ENCODE measurements at places on chromosomes 13 and 19.

DNA sequence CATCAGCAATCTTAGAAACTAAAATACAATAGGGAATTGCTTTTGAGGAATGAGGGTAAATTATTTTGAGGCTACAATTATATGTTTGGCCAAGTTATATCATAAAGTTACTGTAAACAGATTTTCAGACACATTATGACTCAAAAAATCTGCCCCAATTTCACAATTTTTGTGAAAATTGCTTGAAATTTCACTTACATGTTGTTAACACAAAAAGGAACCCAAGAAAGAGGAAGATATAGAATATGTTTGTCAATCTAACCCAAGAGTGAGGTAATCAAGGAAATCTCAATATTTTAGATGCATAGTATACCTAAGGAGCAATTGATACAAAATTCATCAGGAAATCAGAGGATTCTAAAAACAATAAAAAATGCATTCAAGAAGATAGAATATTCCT lies 73.9 kb upstream of the FNDC3A start:
- DNase-seq = no peak

- DNase-seq = no peak
Measured at GRCh38 chr13:111187960-111188541, 72.9 kb downstream of the ARHGEF7 start.

DNA sequence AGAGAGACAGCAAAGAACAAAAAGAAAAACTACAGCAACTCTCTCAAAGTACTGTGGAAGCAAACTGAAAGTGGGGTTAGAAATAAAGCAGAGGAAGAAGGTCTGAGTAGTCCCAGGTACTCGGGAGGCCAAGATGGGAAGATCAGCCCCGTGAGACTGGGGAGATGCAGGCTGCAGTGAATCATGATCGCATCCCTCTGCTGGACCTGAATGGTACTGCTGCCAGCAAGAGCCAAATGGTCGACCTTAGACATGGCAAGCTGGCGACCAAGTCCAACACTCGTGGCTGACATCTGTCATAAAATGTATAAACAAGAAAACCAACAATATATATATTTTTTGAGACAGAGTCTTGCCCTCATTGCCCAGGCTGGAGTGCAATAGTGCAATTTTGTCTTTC lies 33.7 kb upstream of the ZNF724 start:
- peak; percentile 2 for DNase-seq

- DNase-seq = peak; percentile 24
Measured at GRCh38 chr13:66348745-66349690, 881.1 kb downstream of the PCDH9 start.

- DNase-seq = no peak
Measured at GRCh38 chr13:64917566-64917965, 2312.6 kb downstream of the PCDH9 start.

- no peak for DNase-seq
Measured at GRCh38 chr13:72165276-72165675, 298.3 kb upstream of the DACH1 start.

DNA sequence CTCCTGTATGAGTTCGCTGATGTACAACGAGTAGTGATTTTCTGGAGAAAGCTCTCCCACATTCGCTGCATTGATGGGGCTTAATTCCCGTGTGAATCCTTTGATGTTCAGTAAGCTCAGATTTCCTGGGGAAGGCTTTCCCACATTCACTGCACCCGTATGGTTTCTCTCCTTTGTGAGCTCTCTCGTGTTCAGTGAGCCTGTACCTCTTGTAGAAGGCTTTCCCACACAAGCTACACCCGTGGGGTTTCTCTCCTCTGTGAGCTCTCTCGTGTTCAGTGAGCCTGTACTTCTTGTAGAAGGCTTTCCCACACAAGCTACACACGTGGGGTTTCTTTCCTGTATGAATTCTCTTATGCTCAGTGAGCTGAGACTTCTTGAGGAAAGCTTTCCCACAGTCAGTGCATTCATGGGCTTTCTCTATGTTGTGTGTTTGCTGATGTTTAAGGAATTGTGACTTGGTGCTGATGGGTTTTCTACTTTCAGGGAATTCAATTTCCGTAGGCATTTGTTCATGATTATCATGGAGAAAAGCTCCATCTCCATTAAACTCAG lies 3.5 kb upstream of the ZNF577 start:
- DNase-seq = no peak

- DNase-seq = no peak
Measured at GRCh38 chr19:52991484-52991883, 22.2 kb upstream of the ERVV-1 start.

DNA sequence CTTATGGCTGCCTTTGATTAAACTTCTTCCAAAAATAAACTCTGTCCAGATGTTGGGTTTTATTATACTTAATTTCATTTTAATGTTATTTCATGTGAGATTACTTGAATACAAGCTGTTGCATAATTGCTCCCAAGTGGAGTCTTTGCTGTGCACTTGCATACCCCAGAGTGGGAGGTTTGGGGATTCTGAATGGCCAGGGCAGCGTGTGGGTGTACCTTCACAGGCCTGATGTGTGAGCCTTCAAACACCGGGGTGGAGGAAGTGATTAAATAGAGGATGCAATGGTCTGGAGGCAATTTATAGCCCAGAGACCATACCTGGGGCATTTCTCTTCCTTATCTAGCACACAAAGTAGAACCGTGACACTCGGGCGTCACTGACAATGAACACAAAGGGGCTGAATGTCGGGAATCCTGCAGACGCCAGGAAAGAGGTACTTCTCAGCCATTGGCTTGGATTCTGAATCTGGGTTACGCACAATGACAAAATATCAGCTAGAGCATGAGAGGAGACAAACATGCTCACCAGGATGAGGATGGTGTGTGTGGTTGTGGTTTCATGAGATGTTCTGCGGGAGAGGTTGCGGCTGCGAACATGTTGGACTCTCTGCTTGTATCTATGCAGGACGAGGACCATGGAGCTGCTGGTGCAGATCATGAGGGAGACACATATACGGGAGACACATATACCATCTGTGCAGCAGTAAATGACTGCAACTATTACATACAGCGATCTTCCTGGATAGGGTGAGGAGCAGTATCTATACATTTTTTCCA lies 7.1 kb upstream of the LILRA5 start:
- DNase-seq = no peak

- DNase-seq = peak; percentile 37
Measured at GRCh38 chr13:23377983-23378632, 55.4 kb downstream of the SACS start.

DNA sequence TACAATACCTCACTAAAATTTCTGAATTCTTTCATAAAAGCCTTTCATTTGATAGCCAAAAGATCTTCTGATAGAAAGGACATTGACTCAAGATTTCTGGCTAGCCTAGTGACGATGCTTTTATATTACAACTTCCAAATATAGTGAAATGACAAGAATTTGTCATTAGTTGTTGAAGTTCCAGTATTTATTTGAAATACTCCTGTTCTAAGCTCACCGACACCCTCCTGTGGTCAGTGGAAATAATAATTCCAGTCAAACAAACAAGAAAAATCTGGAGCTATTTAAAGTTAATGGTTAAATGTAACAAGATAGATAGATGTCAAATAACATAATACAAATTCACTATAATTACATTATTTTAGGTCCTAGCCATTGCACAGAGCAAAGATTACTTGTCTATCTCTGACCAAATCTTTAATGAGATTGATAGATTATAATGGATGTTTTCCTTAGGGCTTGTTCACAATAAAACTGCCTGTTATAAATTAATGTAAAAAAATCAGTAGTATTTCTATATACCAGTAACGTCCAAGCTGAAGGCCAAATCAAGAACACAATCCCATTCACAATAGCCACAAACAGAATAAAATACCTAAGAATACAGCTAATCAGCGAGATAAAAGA lies 195.5 kb downstream of the RGCC start:
- DNase-seq = peak; percentile 58

DNA sequence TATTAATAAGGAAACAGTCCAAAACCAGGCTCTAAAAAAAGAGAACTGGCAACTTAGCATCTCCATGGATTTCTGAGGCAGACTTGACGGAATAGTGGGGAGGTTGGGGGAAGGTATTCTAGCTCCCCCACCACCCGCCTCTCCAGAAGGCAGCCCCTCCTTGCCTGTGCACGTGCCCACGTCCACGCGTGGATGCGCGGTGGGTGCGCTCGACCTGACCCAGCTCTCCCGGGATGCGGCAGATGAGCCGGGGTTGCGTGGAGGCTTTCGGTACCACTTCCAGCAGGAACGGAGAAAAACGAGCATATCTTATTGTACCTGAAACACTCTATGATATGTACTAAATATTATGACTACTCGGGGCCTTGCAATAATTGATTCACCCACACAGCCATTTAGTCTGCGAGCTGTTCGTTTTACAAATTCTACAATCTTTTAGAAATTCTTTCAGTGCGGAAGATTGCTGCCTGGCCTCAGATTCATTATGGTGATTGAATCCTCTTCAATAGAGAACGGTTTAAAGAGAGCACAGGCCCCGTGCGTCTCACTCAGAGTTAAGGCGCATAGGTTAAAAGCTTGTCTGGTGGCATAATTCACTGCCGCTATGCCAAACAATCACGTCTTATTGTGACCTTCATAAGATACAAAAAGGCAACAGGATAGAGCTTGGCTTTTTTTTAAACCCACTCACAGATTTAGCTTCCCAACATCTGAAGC lies 117.9 kb downstream of the URI1 start:
- no peak for DNase-seq

DNA sequence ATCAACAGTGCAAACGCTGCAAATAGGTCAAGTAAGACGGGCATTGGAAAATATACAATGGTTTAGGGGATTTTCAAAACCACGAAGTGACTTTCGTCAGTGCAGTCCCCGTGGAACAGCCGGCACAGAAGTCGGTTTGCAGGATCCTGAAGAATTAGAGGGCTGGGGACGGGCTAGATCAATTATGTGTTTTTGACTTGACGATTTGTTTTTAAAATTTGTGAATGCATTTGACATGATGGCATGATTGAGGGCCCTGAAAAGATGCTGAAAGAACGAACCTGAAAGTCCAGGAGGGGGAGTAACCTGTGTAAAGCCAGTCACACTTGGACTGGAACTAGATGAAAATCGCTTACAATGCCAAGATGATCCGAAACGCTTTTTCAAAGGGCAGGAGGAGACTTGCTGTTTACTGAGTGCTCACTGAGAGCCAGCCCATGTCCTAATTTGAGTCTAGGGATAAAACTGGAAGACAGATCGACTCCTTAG lies 8.9 kb upstream of the DGKH start:
- DNase-seq = peak; percentile 51

GRCh38 chr13:62960723-62961122 lies 1545.1 kb upstream of the PCDH20 start:
- no peak for DNase-seq

DNA sequence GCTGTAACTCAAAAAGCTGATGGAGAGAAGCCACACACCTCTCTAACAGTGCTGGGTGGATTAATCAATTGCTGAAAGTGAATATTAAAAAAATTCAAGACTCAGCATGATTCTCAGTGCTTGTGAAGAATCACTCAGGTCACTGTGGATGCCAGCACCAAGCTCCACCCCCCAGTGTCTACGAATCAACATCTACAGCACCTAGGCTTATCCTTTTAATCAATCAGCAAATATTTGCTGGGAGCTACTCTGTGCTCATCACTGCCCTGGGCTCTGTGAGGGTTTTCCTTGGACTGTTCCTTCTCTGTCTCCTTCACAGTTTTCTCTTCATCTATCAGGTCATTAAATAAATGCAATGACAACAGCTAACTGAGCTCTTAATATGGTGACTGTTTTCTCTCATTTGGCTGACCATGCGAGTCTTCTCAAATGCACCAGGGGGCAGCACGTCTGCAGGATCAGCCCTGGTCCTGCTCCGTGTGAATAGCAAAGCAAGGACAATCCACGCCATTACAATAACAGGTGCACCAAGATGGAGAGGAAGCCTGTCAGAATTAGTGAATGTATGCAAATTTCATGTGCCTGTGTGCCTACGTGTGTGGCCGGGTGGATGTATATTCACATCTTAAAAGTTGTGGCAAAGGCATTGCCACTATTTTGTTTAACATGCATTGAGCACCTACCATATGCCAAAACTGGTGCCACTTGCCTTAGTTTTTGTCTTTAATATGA lies 14.6 kb upstream of the C13orf42 start:
- peak; percentile 54 for DNase-seq

GRCh38 chr13:26457212-26457611 lies 100.3 kb upstream of the WASF3 start:
- no peak for DNase-seq

DNA sequence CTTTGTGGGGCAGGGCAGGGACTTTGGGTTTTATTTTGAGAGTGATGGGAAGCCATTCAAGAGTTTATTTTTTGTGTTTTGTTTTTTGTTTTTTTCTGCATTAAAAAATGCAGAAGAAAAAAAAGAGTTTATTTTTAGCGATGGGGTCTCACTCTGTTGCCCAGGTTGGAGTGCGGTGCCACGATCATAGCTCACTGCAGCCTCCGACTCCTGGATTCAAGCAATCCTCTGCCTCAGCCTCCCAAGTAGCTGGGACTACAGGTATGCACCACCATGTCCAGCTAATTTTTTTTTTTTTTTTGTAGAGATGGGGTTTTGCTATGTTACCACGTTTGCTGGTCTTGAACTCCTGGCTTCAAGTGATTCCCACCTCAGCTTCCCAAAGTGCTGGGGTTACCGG lies 12.5 kb upstream of the CA11 start:
- DNase-seq = no peak

GRCh38 chr19:2175742-2176141 lies 12.0 kb downstream of the DOT1L start:
- DNase-seq = no peak

GRCh38 chr19:55178781-55179599 lies 1.1 kb downstream of the SYT5 start:
- peak; percentile 83 for DNase-seq

GRCh38 chr13:70366720-70367119 lies 258.5 kb upstream of the KLHL1 start:
- no peak for DNase-seq

GRCh38 chr19:54444737-54445136 lies 4.3 kb upstream of the LENG8 start:
- no peak for DNase-seq

DNA sequence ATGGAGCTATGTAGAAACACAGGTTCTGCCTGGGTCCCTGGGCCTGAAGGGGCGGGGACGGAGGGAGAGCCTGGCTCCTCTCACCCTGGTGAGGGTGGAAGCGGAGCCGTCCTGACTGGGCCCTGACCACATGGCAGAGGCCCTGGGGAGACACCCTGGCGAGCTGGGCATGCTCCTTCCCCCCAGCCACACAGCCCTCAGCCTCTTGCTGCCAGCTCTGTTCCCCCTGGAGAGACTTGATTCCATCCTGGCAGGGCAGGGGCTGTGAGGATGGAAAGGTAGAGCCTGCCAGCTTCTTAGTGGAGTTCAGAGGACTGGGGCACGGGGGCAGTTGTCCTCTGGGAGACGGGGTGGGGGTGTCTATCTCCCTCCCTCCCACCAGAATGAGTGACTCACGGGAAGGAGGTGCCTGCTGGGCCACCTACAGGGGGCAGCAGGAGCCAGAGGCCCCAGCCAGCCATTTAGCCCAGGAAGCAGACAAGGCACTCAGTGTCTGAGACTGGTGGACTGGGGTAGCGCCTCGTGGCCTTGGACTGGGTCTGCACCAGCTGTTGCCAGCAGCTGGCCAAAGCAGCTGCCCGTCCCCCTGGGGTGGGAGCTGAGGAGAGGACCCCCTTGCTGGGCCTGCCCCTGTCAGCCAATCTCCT lies 22.8 kb upstream of the RNF17 start:
- no peak for DNase-seq

Measured in midbrain (tissue), 1 donor.